ENCODE measurements at places on chromosomes 3 and 15.

DNA sequence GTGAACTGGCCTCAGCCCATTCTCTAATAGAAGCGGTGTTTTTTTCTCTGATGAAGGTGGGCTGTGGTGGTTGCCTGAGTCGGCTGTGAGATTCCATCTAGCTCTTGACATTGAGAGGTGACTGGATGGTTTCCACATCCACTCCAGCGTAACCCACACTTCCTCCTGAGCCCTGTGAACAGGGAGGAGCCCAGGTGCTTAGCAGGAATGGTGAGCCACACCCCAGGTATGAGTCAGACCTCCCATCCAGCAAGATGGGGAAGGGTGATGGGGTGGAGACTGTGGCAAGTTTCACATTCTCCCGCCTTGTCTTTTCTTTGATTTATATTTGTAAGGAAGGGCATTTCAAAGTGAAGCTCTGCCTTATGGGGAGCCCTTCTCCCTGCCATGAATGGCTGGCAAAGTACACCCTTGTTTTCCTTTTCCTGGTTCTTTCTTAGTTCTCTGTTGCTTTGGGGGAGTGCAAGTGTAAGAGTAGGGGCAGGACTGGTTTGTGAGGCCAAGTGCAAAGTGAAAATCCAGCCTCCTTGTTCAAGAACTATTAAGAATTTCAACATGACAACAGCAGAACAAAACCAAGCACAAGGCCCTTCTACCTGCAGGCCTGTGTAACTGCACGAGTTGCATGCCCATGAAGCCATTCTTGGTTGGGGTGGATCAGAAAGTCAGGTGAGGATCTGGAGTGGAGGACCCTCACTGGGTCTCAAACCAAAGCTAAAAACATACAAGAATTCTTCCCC is 4.6 kb upstream of the TPRG1 start:
- no peak for DNase-seq

DNA sequence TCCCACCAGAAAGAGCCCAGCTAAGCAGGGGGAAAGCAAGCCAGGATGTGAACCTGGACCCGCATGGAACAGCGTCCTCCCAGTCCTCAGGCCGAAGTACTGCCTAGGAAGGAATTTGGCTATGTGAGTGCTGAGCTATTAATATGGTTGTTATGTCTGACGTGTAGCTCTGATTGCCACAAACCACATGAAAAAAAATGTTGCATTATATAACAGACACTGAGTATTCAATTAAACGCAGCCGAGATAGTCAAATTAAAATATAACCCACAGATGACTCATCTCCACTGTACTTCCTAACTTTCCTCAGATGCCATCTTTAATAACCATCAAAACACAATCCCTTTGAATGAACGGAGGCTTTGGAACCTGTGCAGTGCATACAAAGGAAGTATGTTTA is 111.1 kb downstream of the GABRB3 start:
- no peak for DNase-seq

GRCh38 chr3:40719660-40720287 is 195.0 kb downstream of the ZNF621 start:
- DNase-seq, result no peak

GRCh38 chr3:100913870-100914648 is 79.2 kb downstream of the ABI3BP start:
- no peak for DNase-seq

GRCh38 chr15:68354923-68355322 is 77.0 kb downstream of the ITGA11 start:
- DNase-seq, result peak; percentile 96

GRCh38 chr3:127106053-127106452 is 86.9 kb upstream of the PRR23E start:
- DNase-seq, result no peak

- DNase-seq, result no peak
Measured at GRCh38 chr15:78162038-78162437, 12.9 kb downstream of the IDH3A start.

GRCh38 chr3:193237030-193237429 is 4.0 kb upstream of the PLAAT1 start:
- DNase-seq, result no peak

- no peak for DNase-seq
Measured at GRCh38 chr3:154684021-154684420, 254.0 kb upstream of the GPR149 start.

- no peak for DNase-seq
Measured at GRCh38 chr3:167762296-167762695, 26.8 kb downstream of the SERPINI1 start.

DNA sequence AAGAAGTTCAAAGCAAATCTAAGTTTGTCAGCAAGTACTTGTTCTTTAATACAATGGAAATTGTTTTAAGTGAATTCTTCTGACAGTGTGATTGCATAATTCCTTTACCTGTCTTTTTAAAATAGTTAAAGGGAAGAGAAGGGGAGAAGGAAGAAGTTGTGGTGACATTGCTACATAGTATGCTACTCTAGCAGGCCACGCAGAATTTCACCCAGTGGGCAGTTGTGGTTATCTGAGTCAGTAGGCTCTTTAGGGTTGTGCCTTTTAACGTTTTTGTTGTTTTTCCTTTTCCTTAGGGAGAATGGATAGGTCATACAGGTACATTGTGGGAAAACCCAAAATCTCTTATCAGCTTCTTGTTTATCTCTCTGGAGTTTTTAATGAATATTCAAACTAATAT is 40.4 kb downstream of the KIF15 start:
- DNase-seq, result no peak
